Activated naive CD4-positive, alpha-beta T cell treated with anti-CD3 and anti-CD28 coated beads, Interleukin-2, amount 50 U/mL, for 72 hours (primary cell): ENCODE measurements at places on chromosomes 6 and 20. TPM values are rescaled to one million over a fixed set of nuclear protein-coding genes. Genes with fewer than 3 reads are reported as not detected.
A peak's percentile ranks its signal among the peaks of the same experiment; 100 is the strongest.

GRCh38 chr20:2261046-2261485 is 34.7 kb upstream of the TGM3 start:
- DNase-seq, result no peak

GRCh38 chr6:134589512-134589911 is 271.6 kb upstream of the SGK1 start:
- DNase-seq, result no peak

- no peak for DNase-seq
Observed at GRCh38 chr20:1800777-1801176, 94.4 kb upstream of the SIRPA start.

DNA sequence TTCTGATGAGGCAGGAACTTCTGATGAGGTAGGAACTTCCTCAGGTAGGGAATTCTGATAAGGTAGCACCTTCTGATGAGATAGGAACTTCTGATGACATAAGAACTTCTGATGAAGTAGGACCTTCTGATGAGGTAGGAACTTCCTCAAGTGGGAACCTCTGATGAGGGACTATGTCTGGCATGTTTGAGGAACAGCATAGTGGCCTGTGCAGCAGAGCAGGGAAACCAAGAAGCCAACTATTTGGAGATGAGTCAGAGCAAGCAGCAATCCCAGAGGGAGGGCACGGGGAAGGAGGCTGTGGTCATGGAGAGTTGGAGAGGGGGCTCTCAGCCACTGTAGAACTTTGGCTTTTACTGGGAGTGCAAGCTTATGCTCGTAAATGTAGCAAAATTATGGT is 132.4 kb downstream of the CFAP61 start:
- DNase-seq, result no peak

DNA sequence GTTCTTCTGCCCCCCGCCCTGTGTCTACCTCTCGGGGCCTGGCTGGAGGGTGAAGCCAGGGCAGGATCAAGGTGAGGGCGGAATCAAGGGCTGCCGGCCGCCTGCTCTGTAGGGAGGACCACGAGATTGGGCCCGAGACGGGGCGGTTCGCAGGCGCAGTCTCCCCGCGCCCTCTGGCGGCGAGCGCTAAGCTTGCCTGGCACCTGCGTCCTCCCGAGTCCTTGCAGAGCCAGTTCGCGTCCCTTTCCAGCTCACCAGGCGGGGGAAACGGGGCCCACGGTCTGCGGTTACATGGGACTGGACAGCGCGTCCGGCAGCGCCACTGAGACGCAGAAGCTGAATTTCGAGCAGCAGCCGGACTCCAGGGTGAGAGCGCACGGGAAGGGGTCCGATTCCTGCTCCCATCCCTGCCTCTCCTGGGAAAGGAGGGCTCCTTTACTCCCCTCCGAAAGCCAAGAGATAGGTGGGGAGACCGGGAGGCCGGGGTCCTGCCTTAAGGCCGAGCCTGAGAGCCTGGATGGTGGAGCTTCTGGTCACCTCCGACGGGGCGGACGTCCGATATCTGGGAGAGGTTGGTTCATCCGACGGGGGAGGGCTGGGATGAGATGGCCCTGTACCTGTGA is 3.6 kb upstream of the MATN4 start:
- DNase-seq, result peak; percentile 79

GRCh38 chr6:111973118-111973761 is 80.7 kb upstream of the CCN6 start:
- DNase-seq, result peak; percentile 63

- DNase-seq, result no peak
Observed at GRCh38 chr20:49682278-49682677, 31.4 kb downstream of the B4GALT5 start.

- no peak for DNase-seq
Observed at GRCh38 chr6:3999800-4000661, 78.9 kb downstream of the FAM217A start.

DNA sequence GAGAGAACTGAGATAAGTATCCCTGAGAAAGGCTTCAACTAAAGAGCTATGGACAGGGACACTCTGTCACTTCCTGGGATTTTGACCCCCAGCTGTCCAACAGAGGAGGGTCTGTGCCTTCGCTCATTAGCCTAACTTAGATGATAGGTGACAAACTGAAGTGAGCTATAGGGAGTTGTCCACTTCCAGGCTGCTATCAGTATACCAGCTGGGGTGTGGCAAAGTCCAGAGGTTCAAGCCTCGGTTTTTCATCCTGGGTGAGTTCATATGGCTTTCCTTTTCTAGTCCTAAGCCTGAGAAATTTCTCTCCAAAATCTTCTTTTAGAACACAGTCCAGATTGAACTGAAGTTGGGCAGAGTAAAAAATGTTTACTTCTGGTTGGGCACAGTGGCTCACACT is 5.9 kb upstream of the PAQR8 start:
- no peak for DNase-seq

GRCh38 chr20:37316775-37317170 is 27.3 kb downstream of the MANBAL start:
- no peak for DNase-seq

DNA sequence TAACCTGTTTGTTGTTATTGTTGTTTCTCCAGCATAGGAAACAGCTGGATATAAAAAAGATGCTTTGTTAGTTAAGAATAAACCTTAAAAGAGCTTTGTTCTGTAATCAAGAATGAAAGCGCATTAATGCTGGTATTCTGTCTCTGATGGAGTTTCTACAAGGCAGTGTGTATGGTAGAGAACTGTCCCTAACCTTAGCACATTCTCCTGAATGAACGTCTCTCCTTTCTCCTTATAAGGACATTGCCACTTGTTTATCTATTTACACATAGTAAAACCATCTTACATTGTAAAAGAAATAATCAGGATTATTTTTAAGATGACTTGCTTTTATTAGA is 33.8 kb upstream of the LCA5 start:
- DNase-seq, result no peak

- DNase-seq, result no peak
Observed at GRCh38 chr20:51027035-51027795, 4.3 kb upstream of the KCNG1 start.

DNA sequence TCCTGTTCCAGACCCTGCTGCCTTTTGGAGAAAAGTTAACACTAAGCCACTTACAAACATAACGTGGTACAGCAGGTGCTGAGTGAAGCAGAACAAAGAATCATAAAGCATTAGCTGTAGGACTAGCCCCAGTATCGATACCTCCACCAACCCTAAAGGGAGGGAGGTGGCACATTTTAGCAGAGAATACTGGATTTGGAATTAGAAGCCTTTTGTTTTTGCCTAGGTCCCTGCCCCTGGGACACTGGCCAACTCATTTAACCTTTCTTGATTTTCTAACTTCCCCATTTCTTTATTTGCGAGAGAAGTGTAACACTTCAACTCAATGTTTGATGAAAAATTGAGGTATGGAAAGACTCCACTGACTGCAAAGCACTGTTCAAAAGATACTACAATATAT is 93.5 kb downstream of the B3GAT2 start:
- DNase-seq, result no peak

DNA sequence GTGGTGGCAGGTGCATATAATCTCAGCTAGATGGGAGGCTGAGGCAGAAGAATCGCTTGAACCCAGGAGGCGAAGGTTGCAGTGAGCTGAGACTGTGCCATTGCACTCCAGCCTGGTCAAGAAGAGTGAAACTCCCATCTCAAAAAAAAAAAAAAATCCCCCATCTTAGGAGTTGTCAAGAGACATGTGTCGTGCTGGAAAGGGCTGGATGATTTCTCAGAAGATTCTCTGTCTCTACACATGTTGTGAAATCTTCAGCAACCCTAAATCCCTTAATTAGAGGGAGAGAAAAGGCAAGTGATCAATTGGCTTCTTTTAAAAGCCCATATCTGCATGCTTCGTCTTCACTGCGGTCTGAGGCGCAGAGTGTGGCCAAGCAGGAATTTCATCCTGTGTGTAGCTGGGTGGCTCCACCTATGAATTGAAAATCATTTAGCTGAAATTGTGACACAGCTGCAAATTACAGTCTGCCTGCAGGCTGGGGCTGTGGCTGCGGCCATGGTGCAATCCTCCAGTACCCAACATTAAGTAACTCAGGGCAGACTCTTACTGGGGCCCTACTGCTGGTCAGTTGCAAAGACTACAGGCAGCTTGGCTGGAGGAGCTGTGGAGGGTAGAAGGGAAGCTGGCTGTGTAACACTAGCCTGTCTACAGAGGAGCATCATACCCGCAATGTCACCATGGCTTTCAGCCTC is 3.2 kb upstream of the TGM3 start:
- DNase-seq, result no peak

DNA sequence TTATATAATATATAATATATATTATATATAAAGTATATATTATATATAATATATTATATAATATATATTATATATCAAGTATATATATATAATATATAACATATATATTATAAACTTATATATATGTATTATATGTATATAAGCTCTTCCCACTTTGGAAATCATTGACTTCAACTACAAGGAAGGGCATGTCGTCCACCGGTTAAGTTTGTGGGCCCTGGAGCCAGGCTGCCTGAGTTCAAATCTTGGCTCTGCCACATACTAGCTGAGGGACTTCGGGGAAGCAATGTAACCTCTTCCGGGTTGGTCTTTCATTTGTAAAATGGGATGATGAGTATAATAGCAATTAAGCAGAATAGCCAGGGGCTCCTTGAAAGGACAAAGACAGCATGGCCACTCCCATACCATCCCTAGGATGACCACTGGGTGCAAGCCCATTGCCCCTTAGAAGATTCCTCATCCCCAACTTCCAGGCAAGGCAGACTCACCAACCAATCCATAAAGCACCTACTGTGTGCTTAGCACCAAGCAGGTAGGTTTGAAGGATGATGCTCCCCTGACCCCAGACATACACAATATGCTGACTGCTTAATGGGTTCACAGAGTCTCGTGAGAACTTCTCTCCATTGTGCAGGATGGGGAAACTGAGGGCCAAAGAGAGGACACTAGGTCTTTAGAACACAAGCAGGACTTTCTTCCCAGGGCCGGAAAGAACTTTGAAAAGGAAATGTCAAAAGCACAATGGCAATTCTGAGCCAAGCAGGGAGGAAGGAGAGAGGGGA is 163.2 kb downstream of the MRPL14 start:
- DNase-seq, result no peak

GRCh38 chr6:89200706-89201215 is 16.4 kb downstream of the GABRR1 start:
- no peak for DNase-seq

DNA sequence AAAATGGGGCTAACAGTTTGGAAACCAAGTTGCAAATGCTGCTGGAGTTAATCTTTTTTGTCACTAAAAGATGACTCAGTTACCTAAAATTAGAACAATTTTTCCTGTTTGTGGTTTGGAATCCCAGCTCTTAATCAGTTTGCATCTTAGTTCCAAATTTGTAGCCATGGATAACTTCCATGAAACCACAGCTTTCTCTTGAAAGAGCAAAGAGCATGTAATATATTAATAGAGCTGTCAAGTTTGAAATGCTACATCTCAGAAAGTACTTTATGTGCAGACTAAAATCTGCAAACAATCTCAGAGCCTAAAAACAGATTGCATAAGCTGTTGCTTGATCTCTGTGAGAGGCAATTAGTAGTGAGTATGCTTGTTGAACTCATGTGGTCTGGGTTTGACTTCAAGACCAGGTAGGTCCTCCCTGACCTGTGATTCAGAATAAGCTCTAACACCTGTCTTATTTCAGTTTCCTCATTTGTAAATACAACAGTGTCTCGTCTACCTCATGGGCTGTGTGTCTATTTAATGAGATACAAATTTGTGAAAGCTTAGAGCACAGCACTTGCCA is 23.5 kb downstream of the DHX35 start:
- no peak for DNase-seq

DNA sequence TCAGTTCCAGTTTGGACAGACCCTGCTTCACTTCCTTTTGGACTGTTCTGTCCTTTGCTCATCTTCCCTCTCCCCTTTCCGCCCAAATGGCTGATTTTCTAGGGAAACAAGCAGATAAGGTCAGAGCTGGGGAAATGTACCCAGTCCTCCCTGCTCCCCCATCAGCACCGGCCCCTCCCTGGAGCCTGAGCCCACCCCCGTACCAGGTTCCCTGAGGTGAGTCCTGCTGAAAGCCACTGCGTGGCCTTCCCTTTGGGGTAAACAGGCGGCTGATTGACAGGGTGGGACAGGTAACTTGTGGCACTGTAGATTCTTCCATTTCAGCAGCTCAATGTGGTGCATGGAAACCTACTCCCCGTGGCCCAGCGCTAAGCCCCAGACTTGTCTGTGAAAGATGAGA is 70.5 kb downstream of the NPEPL1 start:
- no peak for DNase-seq

- DNase-seq, result no peak
Observed at GRCh38 chr6:108476847-108477430, 83.8 kb upstream of the FOXO3 start.

- DNase-seq, result no peak
Observed at GRCh38 chr6:7566107-7566506, 23.9 kb upstream of the SNRNP48 start.

DNA sequence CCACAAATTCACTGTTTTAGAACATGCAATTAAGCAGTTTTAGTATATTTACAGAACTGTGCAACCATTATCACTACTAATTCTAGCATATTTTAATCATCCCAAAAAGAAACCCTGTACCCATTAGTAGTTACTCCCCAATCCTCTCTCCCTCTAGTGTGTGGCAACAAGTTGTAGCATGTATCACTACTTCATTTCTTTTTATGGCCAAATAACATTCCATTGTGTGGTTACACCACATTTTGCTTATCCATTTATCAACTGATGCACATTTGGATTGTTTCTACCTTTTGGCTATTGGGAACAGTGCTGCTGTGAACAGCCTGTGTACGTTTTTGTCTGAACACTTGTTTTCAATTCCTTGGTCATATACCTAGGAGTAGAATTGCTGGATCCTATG is 31.5 kb upstream of the FKBP1A start:
- DNase-seq, result no peak

- DNase-seq, result no peak
Observed at GRCh38 chr6:107641500-107641941, 151.6 kb downstream of the SOBP start.

DNA sequence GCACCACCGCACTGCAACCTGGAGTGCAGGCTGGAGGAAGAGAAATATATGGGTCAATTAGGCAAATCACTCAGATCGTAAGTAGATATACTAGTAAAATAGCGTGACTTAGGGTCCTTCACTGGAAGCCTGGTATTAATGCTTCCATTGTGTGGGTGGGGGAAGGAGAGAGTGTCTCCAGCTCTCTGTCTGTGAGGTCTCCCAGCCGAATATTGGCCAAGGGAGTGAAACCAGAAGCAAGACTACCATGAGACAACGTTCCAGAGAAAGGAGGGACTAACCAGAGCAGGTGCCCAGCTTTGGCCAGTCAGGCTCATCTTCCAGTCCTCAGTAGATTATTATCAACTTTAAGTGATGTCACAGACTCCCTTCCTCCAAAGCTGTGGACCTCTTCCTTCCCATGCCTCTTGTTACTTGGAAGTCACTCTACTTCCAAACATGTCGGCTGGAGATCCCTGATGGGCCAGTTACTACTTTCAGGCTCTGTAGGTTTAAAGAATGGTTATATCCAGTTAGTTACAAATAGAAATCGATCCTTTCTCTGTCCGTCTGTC is 28.8 kb downstream of the MTHFD1L start:
- DNase-seq, result no peak

The SLC22A3 gene
- not detected for total RNA-seq

The SMPDL3A gene
- total RNA-seq, result not detected

The SIM1 gene
- not detected for total RNA-seq

The PRDM13 gene
- not detected for total RNA-seq

The SIRPA gene
- 0.12 TPM for total RNA-seq

The VNN1 gene
- not detected for total RNA-seq

The MEP1A gene
- total RNA-seq, result not detected

The PAX1 gene
- not detected for total RNA-seq

The RAB44 gene
- total RNA-seq, result 0.12 TPM

The TNFRSF21 gene
- 2.0 TPM for total RNA-seq

The DZANK1 gene
- 1.3 TPM for total RNA-seq
